ENCODE measurements at places on chromosomes 5 and 9. TPM values are rescaled to one million over a fixed set of nuclear protein-coding genes. Genes with fewer than 3 reads are reported as not detected.

DNA sequence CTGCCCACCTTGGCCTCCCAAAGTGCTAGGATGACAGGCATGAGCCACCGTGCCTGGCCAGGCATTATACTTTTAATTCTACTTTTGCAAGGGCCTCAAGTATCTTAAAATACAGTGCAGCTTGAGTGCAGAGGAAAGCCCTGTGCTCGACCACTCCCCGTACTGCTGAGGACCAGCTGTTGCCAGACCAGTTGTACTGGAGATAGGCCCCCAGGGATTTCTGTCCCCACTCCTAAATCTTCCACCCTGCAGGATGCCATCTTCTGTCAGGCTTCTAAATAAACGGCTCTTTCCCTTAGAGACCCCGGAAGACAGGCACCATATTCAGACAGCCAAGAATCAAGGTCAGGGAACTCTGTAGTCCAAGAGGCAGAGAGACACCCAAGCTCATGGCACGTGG lies 16.6 kb upstream of the PSMD5 start:
- no peaks in the 10 kb centered on the region for H3K27me3 ChIP-seq
- peaks cover 75% of the 10 kb centered on the region for H3K36me3 ChIP-seq
- H3K4me3 ChIP-seq = no peak overlapping the region
- H3K4me1 ChIP-seq = peaks cover 8% of the 10 kb centered on the region
- H3K27ac ChIP-seq = no peak overlapping the region
- DNase-seq = no peak

- no peak overlapping the region for H3K4me3 ChIP-seq
- H3K36me3 ChIP-seq = no peaks in the 10 kb centered on the region
- DNase-seq = no peak
- no peak overlapping the region for H3K27ac ChIP-seq
Measured at GRCh38 chr5:113807427-113807991, 294.0 kb downstream of the YTHDC2 start.

Gene TRPM6
- not detected for polyA plus RNA-seq

- H3K27me3 ChIP-seq = peaks cover 61% of the 10 kb centered on the region
- no peak for DNase-seq
- no peaks in the 10 kb centered on the region for H3K4me1 ChIP-seq
- no peak overlapping the region for H3K27ac ChIP-seq
Measured at GRCh38 chr5:141812512-141812911, 65.7 kb downstream of the PCDH1 start.

DNA sequence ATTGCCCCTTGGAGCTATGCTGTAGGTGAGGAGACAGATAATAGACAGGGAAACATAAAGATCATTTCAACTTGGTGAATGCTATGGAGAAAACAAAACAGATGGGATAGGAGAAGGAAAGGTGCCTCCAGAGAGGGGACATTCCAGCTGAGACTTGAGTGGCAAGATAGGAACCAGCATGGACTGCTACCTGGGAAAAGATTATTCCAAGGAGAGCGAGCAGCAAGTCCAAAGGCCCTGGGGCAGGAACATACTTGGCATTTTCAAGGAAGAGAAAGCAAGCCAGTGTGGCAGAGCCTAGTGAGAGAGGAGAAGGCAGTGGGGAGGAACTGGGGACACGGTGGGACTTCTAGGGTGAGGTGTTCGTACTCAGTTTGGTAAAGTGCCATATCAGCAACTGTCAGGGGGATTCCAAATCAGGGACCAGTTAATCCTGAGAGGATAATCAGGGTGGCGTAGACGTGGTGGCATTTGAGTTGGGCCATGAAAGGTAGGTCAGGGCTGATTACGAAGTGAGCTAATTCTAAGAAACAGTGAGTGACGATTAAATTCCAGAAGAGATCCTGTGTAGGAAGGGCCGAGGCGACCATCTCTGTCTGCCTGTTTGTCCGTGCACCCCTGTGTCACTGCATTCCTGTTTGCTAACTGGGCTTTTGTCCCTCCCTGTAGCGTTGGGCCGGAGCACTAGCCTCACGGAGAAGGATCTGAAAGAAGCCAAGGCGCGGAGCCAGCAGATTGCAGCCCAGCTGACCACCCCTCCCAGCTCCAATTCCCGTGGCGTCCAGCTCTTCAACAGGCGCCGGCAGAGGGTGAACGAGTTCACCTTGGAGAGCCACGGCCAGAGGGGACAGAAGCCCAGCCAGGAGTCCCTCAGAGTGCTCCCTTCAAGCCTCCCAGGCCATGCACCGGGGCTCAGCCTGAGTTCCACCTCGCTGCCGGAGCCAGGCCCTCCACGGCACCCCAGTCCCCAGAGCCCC lies 7.1 kb downstream of the SYNPO start:
- no peak for DNase-seq
- H3K36me3 ChIP-seq = no peaks in the 10 kb centered on the region
- H3K4me3 ChIP-seq = no peak overlapping the region
- no peaks in the 10 kb centered on the region for H3K27me3 ChIP-seq
- no peaks in the 10 kb centered on the region for H3K4me1 ChIP-seq
- H3K27ac ChIP-seq = no peak overlapping the region

DNA sequence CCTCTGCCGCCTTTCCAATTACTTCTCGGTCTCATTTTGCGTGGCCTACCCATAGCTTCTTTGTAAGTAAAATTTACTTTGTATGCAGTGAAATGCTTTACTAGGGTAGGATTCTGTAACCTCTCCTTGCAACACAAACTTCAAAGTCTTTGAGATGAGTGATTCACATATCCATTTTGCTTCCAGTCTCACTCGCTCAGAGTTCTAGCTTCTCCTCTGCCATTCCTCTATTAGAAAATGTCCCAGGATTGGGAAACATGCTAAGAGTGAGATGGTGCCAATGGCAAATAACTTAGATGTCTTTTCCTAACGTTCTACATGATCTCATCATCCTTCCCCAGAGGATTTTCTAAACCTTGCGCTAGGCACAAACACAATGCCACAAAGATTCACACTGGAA lies 270.5 kb upstream of the SLC30A5 start:
- peaks cover 4% of the 10 kb centered on the region for H3K27me3 ChIP-seq
- no peaks in the 10 kb centered on the region for H3K36me3 ChIP-seq
- H3K27ac ChIP-seq = no peak overlapping the region
- no peaks in the 10 kb centered on the region for H3K4me1 ChIP-seq
- no peak for DNase-seq

DNA sequence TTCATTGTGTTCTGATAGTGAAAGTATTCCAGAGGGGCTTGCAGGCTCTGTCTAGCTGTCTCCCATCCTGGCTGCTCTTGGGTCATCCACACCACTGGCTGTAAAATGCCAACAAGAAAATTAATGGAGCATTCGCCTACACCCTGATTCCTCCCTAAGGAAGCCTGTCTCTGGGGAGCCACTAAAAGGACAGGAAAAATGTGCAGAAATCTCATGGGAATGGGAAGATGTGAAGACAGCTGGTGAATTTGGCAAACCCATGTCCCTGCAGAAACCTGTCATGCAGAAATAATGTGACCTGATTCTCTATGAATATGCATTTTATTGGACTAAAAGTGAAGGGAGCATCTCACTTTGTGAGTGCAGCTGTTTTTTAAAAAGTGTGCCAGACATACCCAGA lies 265.6 kb downstream of the TUSC1 start:
- H3K4me1 ChIP-seq = no peaks in the 10 kb centered on the region
- H3K27ac ChIP-seq = no peak overlapping the region
- H3K27me3 ChIP-seq = no peaks in the 10 kb centered on the region
- no peak for DNase-seq
- H3K36me3 ChIP-seq = no peaks in the 10 kb centered on the region

GRCh38 chr5:153489611-153490010 lies 859 bp upstream of the GRIA1 start:
- H3K4me3 ChIP-seq = no peak overlapping the region
- H3K4me1 ChIP-seq = no peaks in the 10 kb centered on the region
- H3K27ac ChIP-seq = no peak overlapping the region
- peaks cover 54% of the 10 kb centered on the region for H3K27me3 ChIP-seq
- DNase-seq = no peak
- no peaks in the 10 kb centered on the region for H3K36me3 ChIP-seq

Gene TLR4
- not detected for polyA plus RNA-seq

Gene ANKRD33B
- polyA plus RNA-seq = not detected

GRCh38 chr5:167964529-167964928 lies 326.9 kb upstream of the WWC1 start:
- no peak for DNase-seq
- no peaks in the 10 kb centered on the region for H3K27me3 ChIP-seq
- no peak overlapping the region for H3K27ac ChIP-seq
- no peak overlapping the region for H3K4me3 ChIP-seq
- peaks cover 3% of the 10 kb centered on the region for H3K36me3 ChIP-seq

Gene PCDHGA1
- not detected for polyA plus RNA-seq

DNA sequence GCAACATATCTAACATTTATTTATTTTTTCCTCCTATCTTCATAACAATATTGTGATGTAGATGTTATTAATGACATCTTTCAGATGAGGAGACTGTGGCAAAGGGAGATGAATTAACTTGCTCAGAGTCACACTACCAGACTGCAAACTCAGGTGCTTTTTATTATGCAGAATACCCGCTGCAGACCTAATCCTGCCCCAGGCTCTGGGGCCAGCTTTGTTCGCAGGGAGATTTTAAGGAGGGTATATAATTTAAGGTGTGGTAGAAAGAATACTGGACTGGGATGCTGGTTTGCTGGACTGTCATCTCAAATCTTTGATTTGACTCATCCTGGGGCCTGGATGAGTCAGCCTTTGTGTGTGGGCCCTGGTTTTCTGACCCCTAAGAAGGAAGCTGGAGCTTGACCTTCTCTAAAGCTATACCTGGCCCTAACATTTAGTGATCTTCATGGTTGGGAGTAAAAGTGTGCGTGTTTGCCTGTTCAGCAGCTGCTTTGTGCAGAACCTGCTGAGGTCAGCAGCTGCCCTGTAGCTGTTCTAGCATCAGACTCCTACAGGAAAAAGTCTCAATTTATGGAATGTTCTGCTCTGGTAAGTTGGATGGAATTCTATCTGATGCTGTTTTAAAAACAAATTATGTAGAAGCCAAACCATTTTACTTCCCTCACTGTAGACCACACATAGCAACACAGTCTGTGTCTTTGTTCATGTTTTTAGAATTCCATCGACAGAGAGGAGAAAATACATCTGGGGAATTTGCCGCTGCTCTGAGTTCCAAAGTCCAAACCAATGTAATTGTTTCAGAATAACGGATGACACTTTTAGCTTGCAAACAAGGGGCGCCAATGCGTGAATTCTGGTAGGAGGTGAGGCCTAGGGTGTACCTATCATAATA lies 4.5 kb downstream of the SLC36A1 start:
- no peak overlapping the region for H3K27ac ChIP-seq
- H3K4me3 ChIP-seq = no peak overlapping the region
- no peaks in the 10 kb centered on the region for H3K27me3 ChIP-seq
- no peak for DNase-seq
- peaks cover 10% of the 10 kb centered on the region for H3K36me3 ChIP-seq

- no peaks in the 10 kb centered on the region for H3K36me3 ChIP-seq
- no peaks in the 10 kb centered on the region for H3K27me3 ChIP-seq
- H3K4me1 ChIP-seq = no peaks in the 10 kb centered on the region
- no peak overlapping the region for H3K4me3 ChIP-seq
Measured at GRCh38 chr9:82354279-82354659, 365.7 kb downstream of the SPATA31D1 start.

Gene CFAP77
- polyA plus RNA-seq = not detected

- H3K4me3 ChIP-seq = no peak overlapping the region
- no peaks in the 10 kb centered on the region for H3K4me1 ChIP-seq
- no peaks in the 10 kb centered on the region for H3K36me3 ChIP-seq
- peaks cover 3% of the 10 kb centered on the region for H3K27me3 ChIP-seq
- no peak overlapping the region for H3K27ac ChIP-seq
- no peak for DNase-seq
Measured at GRCh38 chr5:155530046-155530445, 516.5 kb downstream of the KIF4B start.

Gene CYLC2
- not detected for polyA plus RNA-seq

DNA sequence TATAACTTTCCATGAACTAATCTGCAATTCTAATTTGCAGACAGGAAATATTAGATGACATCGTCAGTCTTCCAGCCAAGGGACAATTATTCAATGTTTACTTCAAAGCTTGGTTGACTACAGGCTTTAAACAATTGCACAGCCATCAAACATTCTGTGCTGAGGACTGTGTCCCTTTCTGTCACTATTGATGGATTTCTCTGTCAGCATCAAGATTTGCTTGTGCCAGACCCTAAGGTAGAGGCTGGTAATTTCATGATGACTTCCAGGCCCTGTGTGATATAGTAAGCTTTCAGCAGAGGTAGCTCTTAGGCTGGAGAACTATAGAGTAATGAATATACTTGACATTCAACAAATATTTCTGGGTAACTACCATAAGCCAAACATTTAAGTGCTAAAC lies 229.3 kb upstream of the ACTBL2 start:
- no peak overlapping the region for H3K4me3 ChIP-seq
- H3K27me3 ChIP-seq = peaks cover 19% of the 10 kb centered on the region
- H3K4me1 ChIP-seq = no peaks in the 10 kb centered on the region
- no peak overlapping the region for H3K27ac ChIP-seq

GRCh38 chr5:34656001-34656699 lies at the start of gene RAI14:
RAI14 (plus strand) TSS chr5:34656328; CDS start chr5:34686920, 30,592 bp downstream.
- H3K4me3 ChIP-seq = peak within 1 kb of the TSS; percentile 87
- peaks cover 23% of the 10 kb centered on the region for H3K4me1 ChIP-seq
- H3K27ac ChIP-seq = no peak within 1 kb of the TSS
- no peak for DNase-seq
- peaks cover 55% of the 10 kb centered on the region for H3K27me3 ChIP-seq

DNA sequence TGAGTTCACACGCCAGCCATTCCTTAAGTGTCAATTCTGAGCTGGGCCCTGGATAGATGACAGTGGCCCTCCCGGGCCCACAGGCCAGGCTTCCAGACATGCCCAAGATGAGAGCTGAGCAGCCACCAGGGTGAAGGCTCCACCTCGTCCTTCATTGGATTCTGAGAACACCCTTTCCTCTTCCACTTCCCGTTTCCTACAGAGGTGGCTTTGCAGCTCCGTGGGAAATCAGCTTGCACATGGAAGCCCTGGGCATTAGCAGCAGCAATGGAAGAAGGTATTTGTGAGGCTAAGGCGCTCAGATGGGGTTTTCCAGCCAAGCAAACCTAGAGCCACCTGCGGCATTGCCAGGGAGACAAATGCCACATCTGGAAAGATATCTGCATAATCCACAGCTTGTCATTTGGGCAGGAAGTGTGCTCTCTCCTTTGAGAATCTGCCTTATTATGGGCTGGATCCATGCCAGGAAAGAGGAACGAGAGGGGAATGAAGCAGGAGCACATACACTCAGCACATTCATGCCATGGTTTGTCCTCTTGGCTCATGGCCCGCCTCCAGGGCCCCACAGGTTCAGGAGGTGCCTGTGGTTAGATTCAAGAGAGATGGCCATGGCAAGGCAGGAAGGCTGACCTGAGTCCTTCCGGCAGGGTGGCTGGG lies 34.1 kb downstream of the CFAP77 start:
- no peak overlapping the region for H3K27ac ChIP-seq
- no peak overlapping the region for H3K4me3 ChIP-seq
- no peaks in the 10 kb centered on the region for H3K36me3 ChIP-seq
- no peak for DNase-seq

DNA sequence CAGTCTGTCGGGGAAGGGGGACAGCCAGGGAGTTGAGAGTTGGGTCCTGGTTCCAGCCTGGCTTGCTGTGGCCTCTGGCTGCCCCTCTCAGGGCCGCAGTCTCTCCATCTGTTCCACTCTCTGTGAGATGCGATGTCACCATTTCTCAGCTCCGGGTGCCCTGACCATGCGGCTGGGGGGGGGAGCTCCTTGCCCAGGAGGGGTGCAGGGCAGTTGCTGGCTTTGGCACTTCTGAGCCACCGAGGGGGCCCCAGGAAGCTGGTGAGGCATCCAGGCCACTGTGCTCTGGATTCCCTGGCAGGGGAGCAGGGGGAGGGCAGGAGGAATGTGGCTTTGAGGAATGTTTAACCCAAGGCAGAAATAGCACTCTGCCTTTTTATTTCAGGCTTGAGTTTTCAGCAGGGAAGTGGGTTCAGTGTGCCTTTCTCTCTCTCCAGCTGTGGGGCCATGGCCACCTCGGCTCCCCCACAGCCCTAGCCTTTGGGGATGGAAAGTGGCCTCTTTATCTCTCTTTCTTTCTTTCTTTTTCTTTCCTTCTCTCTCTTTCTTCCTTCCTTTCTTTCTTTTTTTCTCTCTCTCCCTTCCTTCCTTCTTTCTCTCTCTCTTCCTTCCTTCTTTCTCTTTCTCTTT lies 11.0 kb downstream of the NCS1 start:
- no peak for DNase-seq
- H3K36me3 ChIP-seq = no peaks in the 10 kb centered on the region
- H3K27me3 ChIP-seq = no peaks in the 10 kb centered on the region
